ENCODE measurements at places on chromosomes 2 and 18. TPM values are rescaled to one million over a fixed set of nuclear protein-coding genes. Genes with fewer than 3 reads are reported as not detected.

SKA1 gene
- 13.3 TPM for total RNA-seq

MEP1B gene
- total RNA-seq: 0.17 TPM

MTHFD2 gene
- total RNA-seq: 197 TPM

GRCh38 chr2:231968820-231969219 lies 7.3 kb downstream of the DIS3L2 start:
- DNase-seq: no peak

DNA sequence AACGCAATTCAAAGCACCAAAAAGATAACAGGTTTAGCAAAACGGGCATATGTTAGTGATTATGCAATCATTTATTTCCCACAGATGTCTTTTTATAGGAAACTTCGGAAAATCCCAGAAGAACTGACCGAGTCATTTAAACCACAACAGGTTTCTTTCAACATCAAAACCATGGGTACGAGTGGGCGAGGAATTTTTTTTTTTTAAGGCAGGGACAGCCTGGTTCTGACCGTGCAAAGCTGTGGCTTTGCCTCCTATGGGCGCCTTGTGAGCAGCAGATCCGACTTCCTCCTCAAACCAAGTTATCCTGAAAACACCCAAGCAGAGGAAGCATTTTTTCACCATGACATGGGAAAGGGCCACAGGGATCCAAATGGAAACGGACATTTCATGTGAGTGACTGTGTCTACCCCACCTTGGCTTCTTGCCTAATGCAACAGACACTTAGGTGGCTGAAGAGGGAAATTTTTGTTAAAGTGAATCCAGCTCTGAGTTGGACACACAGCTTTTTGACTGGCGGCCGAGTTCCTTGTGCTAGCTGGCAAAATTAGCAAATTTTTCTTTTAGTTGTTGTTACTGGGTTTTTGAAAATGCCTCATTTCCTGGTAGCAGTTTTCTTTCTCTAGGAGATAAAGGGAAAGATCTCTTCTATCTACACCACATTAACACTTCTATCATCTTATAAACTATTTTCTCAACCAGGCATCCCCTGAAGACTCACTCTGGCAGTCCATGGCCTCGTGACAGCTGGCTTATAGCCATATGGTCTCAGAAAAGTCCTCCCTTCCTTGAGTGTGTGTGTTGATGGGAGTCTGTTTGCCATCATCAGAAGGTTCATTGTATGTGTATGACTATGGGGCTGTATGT lies 487.4 kb upstream of the ZEB2 start:
- peak; percentile 80 for DNase-seq

DNA sequence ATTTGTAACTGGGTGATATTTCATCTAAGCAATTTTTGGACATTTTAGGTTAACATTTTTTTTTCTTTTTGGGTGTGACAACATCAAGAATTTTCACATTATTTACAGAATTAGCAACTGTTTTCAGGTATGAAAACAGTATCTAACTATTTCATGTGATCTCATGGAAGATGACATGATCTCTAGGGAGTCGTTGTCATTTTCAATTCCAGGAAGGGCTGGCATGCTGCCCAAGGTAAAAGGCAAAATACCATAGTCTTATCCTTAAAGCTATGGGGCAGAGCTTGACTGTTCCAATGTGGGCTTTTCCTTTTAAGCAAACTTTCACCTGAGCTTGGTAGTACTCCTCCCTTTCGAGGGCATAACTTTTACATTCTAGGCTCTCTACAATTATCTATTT lies 443.7 kb downstream of the DSEL start:
- no peak for DNase-seq

DNA sequence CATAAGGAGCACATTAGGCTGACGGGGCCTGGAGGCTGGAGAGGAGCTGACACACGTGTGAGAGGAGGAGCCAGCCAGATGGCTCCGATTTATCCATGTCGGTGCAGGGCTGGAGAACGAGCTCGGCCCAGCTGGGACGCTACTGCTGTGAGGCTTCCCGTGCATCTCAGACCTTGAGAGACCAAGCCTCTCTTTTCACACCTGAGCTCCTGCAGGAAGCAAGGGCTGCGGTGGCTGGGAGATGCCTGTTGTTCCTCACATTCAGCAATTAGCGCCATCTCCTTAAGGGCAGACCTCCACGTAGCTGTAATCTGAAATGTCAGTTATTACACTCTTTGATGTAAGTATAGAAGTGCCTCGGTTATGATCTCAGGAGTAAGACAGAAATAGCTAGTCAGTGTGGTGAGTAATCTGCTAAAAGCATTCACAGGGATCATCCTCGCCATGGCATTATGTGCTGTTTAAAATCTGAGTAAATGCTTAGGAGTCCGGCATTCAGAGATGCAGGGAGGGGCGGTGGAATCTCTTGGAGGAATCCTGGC lies 107.9 kb downstream of the PRKCE start:
- no peak for DNase-seq

DNA sequence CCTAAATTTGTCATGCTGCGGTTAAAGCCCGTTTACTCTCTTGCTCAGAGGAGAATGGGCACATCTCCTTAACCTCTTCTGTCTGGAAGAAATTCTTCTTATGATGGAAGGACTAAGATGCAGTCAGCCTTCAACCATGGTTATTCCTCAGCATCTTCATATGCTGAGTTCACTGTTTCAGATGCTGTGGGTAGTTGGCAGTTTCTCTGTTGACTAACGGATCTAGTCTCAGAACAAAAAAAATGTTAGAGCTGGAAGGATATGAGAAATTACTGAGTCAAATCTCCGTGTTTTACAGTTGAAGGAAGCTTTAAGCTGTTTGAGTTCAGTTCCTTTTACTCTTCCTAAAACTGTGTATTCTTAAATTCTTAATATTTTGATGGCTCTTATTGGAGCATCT lies 43.6 kb upstream of the PGAP1 start:
- DNase-seq: no peak

DNA sequence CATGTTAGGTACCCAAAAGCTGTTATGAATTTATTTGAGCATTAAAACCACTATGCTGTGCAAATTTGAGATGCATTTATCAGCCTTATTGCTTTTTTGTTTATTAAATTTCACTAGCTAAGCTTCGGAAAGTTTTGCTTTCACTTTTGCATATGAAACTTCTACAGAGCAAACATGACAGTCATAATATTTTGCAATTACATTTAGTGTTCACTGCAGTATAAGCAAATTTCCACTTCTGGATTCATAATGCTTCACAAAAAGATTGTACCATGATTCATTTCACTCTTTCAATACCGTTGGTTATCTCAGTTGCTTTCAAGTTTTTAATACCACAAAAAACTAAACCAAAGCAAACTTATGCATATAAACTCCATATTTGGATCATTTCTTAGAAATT lies 228.7 kb upstream of the SLC8A1 start:
- no peak for DNase-seq

GRCh38 chr18:6159426-6159825 lies 255.3 kb downstream of the L3MBTL4 start:
- DNase-seq: no peak

GRCh38 chr2:192585418-192585817 lies 390.7 kb upstream of the TMEFF2 start:
- DNase-seq: peak; percentile 79

DNA sequence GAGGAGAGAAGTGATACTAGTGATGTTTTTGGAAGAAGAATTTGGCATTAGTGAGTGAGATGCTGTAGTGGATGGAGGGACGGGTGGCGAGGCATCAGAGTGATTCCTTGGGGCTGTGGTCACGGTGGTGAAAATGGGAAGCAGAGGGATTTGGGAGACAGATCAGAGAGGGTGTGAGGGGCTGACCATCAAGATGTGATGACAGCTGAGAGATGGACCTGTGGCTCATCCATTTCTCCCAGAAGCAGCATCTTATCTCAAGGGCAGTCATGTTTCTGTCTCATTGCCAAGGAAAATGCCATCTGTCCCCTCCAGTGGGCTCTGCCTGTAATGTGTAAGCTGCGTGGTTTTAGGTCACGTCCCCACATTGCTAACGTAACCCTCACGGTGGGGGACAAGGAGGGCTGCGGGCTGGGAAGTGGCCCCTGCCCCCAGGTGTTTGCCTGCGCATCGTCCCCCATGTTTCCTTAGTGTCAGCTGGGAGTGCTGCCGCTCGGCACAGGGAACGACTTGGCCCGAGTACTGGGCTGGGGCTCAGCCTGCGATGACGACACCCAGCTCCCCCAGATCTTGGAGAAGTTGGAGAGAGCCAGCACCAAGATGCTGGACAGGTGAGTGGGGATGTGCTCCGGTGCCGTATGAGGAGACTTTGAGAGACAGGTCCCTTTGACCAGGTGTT lies 91.0 kb downstream of the DGKD start:
- DNase-seq: no peak

GRCh38 chr18:22348521-22349316 lies 69.0 kb downstream of the CTAGE1 start:
- DNase-seq: no peak

GRCh38 chr2:60440079-60440766 lies 113.2 kb downstream of the BCL11A start:
- no peak for DNase-seq

DNA sequence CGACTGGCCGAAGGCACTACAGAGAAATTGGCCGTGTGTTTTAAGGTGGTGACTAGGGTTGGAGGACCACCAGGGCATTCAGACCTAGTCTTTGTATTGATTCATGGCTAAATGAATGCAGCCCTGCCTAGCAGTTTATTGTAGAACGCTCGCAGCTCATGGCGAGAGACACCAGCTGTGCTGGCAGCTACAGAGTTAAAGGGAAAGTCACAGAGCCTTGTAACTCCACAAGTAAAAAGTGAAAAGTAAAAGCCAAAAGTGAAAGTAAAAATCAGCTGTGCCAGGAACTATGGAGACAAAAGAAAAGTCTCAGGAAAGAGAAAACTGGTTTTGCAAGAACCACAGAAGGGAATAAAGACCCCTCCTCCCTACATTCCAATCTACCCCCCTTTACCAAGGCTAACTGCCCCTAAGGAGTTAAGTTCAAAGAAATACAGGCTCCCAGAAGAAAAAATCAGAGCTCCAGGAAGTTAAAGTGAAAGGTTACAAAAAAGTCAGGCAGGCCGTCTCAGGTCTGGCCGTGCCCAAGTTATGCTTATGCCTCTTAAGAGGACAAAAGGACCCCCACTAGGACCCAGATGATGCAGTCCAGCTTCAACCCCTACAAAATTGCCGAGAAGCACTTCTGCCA lies 46.4 kb upstream of the SELENOI start:
- DNase-seq: no peak

- DNase-seq: no peak
These were observed 658.7 kb downstream of the CNTNAP5 start for GRCh38 chr2:124683536-124684428.

GRCh38 chr18:5979971-5980457 lies 84.7 kb upstream of the TMEM200C start:
- no peak for DNase-seq

DNA sequence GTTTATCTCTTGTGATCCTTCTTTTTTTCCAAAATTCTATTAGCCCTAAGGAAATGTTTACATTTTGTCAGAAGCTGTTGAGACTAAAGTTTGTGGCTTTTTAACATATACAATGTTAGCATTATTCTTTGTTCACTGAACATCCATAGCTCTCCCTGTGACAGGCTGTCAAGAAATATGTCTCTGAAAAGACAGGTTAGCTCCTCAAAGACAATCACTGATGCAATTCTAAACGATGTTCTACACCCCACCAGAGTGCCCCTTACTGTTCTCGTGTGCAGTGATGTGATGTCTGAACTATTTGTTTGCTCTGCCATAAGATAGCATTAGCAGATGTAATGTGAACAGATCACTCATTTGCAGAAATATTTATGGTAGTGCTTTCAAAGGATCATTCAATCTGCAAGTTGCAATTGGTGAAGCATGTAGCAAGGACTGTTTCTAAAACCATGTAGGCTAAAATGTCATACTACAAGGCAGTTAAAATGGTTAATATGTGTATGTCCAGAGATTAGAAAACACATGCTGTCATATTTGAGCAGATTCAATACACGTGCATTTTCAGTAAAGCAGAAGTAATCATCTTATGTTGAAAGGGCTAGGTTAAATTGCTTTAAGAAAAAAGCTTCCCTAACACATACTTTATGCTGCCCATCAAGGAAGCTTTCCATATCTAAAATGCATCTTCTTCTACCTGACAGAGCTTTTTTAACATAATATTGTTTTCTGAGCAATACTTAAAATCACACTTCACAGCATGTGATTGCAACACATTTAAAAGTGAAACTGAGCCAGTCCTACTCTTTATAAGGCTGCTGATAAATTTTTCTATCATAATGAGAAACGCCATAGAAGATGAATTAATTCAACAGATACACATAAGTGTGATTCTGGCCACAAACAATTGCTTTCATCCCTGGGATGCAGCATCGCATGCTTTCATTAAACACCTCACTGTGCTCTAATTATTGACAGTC lies 285.7 kb upstream of the UBE2E3 start:
- DNase-seq: no peak

Measured in Caki2 (cell line).